ENCODE measurements at places on chromosomes 1 and 21.

DNA sequence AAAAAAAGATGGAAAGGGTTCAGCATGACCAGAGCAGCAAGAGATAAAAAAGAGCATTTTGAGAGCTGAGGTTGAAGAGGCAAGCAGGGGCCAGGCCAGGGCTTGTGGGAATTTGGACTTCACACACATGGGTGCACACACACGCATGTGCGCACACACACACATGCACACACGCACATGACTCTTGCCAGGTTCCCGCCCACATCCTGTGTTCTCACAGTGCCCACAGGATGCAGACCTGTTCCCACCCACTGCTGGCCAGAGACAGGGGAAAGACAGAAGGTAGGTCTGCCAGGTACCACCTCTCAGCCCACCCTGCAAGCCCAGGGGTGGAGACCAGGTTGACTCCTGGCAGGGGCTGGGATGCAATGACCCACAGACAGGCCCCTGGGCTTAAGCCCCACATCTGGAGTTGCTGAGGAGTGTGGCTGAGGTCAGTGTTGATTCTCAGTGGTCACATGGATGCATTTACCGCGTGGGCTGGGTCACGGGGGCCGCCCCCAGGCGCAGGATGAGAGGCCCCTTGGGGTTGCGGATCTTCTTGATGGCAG is 4.4 kb downstream of the COL16A1 start:
- H3K27me3 ChIP-seq: peaks cover 8% of the 10 kb centered on the region
- H3K4me3 ChIP-seq: no peak overlapping the region
- H3K36me3 ChIP-seq: no peaks in the 10 kb centered on the region
- H3K27ac ChIP-seq: peak overlapping the region; percentile 25
- H3K4me1 ChIP-seq: peaks cover 8% of the 10 kb centered on the region

- H3K4me1 ChIP-seq: no peaks in the 10 kb centered on the region
- H3K27ac ChIP-seq: no peak overlapping the region
- no peaks in the 10 kb centered on the region for H3K27me3 ChIP-seq
These were observed 71.0 kb upstream of the CYP2J2 start for GRCh38 chr1:59997479-59998115.

DNA sequence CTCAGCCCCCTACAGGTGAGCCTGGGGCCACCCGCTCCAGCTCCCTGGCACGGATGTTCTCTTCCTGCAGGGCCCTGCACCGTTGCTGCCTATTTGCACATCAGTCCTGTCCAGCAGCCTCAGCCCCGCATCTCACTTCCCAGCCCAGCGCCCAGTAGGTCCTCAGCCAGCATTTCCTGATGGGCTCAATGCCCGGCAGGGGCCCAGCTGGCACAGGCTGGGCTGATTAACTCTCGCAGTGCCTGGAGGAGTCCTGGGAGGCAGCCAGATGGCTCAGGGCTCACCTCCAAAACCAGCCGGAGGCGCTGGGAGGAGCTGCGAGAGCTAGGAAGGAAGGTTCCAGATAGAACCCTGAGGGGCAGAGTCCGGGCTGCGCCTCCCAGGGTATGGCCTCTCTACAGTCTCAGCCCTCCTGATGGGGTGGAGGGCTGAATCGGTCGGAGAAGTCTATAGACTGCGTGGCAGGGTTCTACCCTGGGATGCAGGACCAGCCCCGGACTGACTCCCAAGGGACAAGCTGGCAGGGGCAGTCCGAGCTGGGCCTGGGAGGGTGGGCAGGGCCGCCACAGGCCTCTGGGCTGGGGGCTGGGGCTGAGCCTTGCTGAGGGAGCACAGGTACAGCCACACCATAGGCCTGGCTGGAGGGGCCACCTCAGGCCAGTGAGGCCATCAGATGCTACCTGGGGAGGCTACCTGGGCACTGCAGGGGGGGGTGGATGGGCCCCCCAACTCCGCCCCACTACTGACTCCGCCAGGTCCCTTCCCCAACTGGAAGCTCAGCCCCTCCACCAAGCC is 19.2 kb upstream of the CLSTN1 start:
- no peak for DNase-seq
- no peak overlapping the region for H3K27ac ChIP-seq
- no peaks in the 10 kb centered on the region for H3K36me3 ChIP-seq
- H3K4me1 ChIP-seq: peaks cover 3% of the 10 kb centered on the region
- peaks cover 7% of the 10 kb centered on the region for H3K27me3 ChIP-seq

GRCh38 chr1:1425753-1426495 is 4.8 kb upstream of the ANKRD65 start:
- no peak for DNase-seq
- peaks cover 22% of the 10 kb centered on the region for H3K27me3 ChIP-seq
- no peak overlapping the region for H3K27ac ChIP-seq
- H3K4me3 ChIP-seq: no peak overlapping the region
- H3K36me3 ChIP-seq: no peaks in the 10 kb centered on the region
- peaks cover 4% of the 10 kb centered on the region for H3K4me1 ChIP-seq

- no peaks in the 10 kb centered on the region for H3K36me3 ChIP-seq
- no peak overlapping the region for H3K4me3 ChIP-seq
- H3K4me1 ChIP-seq: peaks cover 11% of the 10 kb centered on the region
- peaks cover 16% of the 10 kb centered on the region for H3K27me3 ChIP-seq
- no peak overlapping the region for H3K27ac ChIP-seq
These were observed 103.8 kb upstream of the PDE4B start for GRCh38 chr1:65688848-65689247.

DNA sequence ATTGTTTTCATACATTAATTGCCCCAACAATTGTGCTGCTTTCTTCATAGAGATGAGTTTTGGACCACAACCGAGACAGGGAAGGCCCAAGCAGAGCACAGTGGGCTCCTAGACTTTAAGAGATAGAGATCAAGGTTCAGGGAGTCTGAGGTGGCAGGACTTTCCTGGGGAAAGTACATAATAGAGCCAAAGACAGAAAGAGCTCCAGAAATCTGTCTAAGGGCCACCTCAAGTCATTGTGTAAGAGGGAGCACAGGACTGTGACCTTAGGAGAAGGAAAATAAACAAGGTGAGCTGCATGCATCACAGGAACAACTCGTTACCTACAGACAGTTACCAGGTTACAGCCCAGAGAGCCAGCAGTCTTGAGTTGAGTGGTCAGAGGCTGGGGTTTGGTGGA is 41.3 kb upstream of the CR2 start:
- no peak for DNase-seq
- no peak overlapping the region for H3K4me3 ChIP-seq
- H3K27me3 ChIP-seq: peaks cover 2% of the 10 kb centered on the region
- no peaks in the 10 kb centered on the region for H3K36me3 ChIP-seq

DNA sequence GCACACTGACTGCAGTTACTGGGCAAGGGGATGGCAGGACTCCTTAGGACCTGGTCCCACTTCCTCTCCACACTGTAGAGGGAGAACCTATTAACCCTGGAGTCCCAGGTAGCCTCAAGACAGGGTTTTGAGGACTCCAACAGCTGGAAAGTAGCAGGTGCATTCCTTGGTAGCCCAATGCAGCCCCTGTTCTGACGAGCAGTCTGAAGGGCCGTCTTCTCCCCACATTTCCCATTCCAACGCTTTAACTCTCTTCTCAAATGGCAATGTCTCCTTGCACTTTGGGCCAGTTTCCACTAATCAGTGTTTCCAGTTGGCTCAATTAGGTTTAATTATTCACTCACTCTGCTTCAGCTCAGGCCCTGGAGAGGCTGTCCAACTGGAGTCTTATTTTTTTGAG is 8.8 kb upstream of the INPP5B start:
- H3K4me1 ChIP-seq: peaks cover 5% of the 10 kb centered on the region
- H3K27ac ChIP-seq: no peak overlapping the region
- H3K36me3 ChIP-seq: peaks cover 34% of the 10 kb centered on the region
- H3K27me3 ChIP-seq: no peaks in the 10 kb centered on the region
